ENCODE measurements at places on chromosomes 7 and 10.

- no peak for DNase-seq
Measured at GRCh38 chr10:113162960-113163359, 212.9 kb downstream of the TCF7L2 start.

- no peak for DNase-seq
Measured at GRCh38 chr7:74289659-74290552, 699 bp downstream of the CLIP2 start.

DNA sequence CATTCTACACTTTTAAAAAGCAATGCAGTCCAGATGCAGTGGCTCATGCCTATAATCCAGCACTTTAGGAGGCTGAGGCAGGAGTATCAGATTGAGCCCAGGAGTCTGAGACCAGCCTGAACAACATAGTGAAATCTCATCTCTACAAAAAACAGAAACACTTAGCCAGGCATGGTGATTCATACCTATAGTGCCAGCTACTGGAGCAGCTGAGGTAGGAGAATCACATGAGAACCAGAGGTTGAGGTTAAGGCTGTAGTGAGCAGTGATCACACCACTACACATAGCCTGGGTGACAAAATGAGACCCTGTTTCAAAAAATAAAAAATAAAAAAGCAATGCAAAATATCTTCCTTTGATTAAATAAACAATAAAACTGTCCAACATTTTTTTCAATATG, 205.2 kb downstream of the GRM8 start:
- DNase-seq, result no peak

GRCh38 chr7:149882248-149883047, 8.7 kb downstream of the ATP6V0E2 start:
- DNase-seq, result no peak

DNA sequence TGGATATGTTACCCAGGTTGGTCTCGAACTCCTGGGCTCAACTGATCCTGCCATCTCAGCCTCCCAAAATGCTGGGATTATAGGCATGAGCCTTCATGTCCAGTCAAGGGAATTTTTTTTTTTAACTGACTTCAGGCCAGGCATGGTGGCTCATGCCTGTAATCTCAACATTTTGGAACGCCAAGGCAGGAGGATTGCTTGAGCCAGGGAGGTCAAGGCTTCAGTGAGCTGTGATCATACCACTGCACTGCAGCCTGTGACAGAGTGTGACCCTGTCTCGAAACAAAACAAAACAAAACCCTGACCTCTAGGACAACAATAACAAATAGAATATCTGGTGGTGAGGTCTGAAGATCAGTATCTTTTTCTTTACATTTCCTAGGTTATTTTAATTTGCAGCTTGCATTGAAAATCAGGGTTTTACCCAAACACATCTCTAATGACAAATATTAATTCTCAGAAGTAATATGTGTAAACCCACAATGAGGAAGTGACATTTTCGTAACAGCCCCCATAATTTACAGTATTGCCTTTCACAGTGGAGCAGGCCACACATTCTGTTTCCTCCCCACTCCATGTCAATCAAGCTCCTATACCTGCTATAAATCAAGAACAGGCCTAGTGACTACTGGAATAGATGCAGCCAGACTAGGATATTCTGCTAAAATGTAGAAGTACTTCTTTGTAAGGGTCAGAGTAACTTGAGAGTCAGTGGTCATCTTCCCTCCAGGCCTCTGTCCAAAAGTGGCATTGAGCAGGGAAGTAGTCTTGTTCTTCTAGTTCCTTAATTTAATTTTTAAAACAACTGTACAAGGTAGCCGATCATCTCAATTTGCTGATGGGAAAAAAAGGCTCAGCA, 43.3 kb upstream of the ECHDC3 start:
- no peak for DNase-seq

- DNase-seq, result no peak
Measured at GRCh38 chr10:31669357-31669756, 259.3 kb downstream of the ARHGAP12 start.

DNA sequence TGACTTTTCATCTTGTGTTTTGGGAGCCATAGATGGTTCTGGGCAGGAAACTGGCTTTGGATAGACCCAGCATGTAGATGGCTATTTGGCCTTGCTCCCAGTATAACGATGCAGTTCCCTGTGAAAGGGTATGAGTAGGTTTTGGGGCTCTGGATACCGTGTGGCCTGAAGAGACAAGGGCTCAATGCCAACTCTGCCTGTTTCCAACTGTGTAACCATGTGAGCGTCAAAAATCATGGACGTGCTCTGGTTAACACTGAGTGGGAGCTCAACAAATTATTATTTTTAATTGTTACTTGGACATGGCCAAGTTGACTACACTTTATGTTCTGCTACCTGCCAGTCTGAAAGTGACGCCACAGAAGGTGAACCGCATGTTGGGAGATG, 41.8 kb downstream of the EGFR start:
- DNase-seq, result no peak

GRCh38 chr7:95811846-95812445, 39.6 kb downstream of the DYNC1I1 start:
- DNase-seq, result no peak

GRCh38 chr7:43449577-43449976, 133.3 kb upstream of the STK17A start:
- DNase-seq, result no peak

DNA sequence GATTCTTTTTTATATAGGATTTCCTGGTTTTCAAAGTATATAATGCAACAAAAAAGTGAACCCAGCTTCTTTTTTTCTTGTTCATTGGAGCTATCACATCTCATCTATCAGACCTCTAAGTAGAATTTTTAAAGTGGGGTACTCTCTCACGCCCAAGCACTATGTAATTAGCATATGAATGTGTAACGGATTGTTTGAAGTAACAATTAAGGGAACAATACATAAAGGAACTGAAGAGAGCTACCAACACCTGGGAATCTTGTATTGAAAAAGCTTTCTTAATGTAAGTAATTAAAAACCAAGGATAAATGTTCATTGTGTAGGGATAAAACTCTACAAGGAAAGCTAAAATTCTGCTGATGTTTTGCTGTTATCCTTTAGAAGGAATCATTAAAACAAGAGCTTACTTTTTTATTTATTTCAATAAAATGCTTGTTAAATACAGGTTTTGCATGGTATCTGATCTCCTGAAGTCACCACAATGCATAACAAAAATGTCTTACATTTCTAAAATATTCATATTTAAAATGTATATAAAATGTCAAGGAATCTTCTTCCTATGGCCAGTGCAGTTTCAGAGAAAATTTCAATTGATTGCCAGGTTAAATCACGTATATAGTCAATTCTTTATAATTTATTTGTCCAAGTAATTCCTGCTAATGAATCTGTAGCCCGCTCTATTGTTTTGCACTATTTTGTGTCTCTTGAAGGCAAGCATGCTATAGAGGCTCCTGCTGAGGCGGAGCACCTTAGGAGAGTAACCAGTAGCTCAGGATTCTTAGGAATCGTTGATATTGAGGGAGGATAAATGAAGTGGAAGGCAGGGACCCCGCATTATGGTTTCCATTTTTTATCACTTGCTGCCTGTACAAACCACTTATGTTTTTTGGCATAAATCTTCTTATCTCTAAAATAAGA, 51.6 kb downstream of the PTPRZ1 start:
- no peak for DNase-seq

- no peak for DNase-seq
Measured at GRCh38 chr7:134022286-134022911, 104.7 kb upstream of the LRGUK start.

GRCh38 chr10:78512205-78512550, 478.5 kb downstream of the RPS24 start:
- no peak for DNase-seq

- DNase-seq, result no peak
Measured at GRCh38 chr10:116271593-116272439, 1.2 kb downstream of the GFRA1 start.

GRCh38 chr10:114064151-114065048, 20.7 kb downstream of the ADRB1 start:
- no peak for DNase-seq

All from AG04449 (cell line).